ENCODE measurements at places on chromosomes 3 and 15. TPM values are rescaled to one million over a fixed set of nuclear protein-coding genes. Genes with fewer than 3 reads are reported as not detected.

Gene OIP5
- 11.8 TPM for total RNA-seq

Gene TMCO5A
- total RNA-seq = not detected

Gene C2CD4A
- total RNA-seq = 0.14 TPM

Gene CYP1A2
- not detected for total RNA-seq

Gene NAALADL2
- not detected for total RNA-seq

Gene ECE2
- total RNA-seq = not detected

Gene ZMYND10
- 1.0 TPM for total RNA-seq

Gene TLNRD1
- 17.3 TPM for total RNA-seq

Gene PLCH1
- total RNA-seq = 0.83 TPM

Gene CCDC54
- not detected for total RNA-seq

Gene PLCB2
- 0.87 TPM for total RNA-seq

Gene MUC4
- 0.05 TPM for total RNA-seq

Gene ABCC5
- total RNA-seq = 17.2 TPM

Gene SLC30A4
- total RNA-seq = 1.6 TPM

Gene TMC3
- not detected for total RNA-seq
